ENCODE measurements at places on chromosomes 3 and 15.

DNA sequence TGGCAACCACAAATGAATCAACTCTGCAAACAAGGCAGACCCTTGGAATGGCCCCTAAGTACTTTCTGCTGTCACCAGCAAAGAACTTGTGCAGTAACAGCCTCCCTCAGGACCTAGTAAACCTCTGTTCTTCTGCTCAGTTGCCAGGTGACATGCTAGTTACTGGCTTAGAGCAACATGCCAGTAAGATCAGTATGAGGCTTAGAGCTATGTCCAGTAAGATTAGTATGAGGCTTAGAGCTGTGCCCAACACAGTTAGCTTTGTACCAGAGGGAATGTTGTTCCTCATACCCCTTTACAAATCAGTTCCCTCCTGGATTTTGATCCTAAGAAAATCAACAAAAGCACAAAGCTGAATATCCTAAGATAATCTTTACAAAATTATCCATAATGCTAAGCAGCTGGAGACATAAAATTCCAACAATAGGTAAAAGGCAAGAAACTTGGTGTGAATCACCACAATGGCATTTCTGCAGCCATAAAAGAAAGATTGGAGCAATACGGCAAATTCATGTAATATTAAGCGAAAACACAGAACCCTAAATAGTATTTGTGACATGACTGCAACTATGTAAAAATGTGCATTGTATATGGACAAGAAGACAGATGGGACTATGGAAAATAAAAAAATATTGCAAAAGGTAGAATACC, 107.3 kb upstream of the LPP start:
- DNase-seq: no peak

DNA sequence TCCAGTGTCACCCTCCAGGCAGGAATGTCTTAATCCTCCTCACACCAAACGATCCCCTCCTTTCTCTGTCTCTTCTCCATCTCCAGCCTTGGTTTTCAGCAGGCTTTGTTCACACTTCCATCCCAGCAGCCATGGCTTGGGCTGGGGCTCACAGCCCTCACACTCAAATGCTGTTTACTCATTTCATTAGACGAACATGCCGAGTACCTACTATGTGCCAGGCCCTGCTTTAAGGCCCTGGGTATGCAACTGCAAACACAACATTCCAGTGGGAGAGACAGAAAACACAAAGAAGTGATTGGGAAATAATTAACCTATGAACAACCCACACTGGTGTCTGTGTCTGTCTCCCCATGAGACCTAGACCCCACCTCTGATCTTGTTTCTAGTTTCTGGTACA, 43.9 kb downstream of the LYZL4 start:
- no peak for DNase-seq

DNA sequence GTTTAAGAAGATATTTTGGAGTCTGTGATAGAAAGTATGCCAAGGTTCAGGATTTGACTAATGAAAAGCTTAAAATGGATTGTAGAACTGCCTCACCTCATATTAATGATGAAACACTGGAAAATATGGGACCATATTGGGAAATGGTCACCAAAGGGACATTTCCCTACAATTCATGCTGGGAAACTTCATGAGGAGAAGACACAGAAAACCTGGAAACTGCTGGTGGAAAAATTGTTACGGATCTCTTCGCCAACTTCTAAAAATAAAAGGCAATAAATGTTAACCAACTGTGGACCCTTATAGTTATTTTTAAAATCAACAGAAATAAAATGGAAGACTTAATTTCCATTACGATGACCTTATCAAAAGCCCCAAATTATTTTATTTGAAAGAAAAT, 97.6 kb upstream of the FRMD4B start:
- no peak for DNase-seq

DNA sequence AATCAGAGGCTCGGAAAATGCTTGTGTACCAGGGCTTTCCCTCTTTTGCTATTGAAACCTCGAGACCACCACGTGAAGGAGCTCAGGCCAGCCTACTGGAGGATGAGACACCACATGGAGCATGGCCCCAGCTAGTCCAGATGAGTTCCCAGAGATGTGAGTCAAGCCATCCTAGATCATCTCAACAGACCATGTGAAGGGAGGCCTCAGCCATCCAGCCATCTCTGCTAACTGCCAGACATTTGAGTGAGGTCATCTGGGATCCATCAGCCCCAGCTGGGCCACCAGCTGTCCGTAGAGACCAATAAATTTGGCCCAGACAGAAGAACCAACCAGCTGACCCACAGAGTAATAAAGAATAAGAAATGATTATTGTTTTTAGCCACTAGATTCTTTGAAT, 62.8 kb upstream of the PROK2 start:
- no peak for DNase-seq

GRCh38 chr15:43792761-43793476, 799 bp downstream of the SERF2 start:
- no peak for DNase-seq

DNA sequence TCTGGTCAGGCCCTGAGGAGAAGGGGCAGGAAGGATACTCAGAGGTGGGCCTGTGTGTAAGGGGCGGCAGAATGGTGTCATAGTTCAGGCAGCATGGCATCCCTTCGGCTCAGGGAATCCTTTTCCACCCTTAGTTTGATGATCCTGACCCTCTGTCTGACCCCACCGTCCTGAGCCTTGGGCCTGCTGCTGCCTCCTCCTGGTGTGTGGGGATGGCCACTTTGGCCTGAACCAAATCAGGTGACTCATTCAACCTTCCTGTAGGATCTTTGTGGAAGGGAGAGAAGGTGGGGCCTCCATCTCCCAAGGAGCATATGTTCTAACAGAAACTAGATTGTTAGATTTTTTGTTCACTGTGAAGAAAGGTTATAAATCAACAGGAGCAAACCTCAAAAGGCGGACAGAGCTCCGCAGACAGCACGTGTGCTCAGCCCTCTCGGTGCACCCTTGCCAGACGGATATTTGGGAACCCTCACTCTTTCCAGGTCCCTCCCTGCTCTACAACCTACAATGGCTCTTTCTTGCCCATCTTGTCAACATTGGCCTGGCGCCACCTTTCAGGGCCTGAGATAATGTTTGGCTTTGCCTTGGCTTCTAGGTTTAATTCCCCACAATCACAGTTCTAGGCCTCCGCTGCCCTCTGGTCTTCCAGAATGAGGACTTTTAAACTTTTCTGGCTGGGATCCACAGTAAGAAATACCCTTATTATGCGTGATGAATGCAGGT, 21.7 kb downstream of the THSD4 start:
- no peak for DNase-seq

GRCh38 chr15:37028625-37029296, 71.6 kb downstream of the MEIS2 start:
- DNase-seq: no peak

GRCh38 chr3:149881879-149882278, 68.9 kb downstream of the RNF13 start:
- DNase-seq: no peak

DNA sequence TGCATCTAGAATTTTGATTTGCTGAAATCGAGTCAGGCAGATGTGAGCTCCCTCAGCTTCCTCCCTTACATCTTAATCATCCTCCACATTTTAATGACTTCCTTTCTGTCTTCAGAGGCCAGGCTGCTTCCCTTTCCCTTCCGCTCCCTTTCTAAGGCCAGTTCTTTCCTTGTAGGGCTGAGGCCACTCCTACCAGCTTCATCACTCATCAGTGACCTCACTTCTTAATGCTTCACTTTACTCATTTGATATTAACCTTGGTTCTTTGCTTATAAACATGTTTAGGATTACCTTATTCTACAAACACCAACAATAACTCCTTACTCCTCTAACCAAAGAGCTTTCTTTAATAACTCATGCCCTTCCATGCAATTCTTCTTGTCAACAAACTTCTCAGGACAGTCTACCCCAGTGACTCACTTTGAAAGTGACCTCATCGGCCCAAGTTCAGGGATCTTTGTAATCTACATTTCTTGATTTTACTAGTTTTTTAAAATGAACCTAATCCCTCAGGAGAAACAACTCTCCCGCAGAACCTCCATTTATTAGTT, 23.9 kb downstream of the ILDR1 start:
- DNase-seq: no peak

DNA sequence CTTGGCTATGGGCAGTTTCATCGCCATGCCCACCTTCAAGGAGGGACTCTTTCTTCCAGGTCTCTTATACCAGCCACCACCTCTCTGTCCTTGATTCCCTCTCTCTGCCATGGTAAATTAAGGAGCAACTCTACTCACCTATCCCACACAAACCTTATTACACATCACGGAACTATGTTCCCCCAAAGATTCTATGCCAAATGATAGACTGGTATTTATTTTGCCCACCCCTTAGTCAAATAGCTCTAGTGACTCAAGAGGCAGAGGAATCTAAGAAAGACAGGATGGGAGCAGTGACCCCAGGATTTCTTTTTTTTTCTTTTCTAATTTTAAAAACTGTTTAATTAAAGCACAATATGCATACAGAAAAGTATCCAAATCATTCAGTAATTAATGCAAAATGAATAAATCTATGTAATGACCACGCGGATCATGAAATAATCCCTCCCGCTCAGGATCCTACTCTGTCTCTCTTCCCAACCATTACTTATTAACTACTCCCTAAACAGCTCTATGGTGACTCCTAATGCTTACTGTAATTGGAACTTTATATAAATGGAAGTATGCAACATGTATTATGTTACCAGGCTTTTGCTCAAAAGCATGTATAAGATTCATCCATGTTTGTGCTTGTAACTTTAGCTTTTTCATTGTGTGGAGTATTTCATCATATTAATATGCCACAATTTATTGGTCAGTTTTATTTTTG, 410.8 kb upstream of the RASGRP1 start:
- DNase-seq: no peak

DNA sequence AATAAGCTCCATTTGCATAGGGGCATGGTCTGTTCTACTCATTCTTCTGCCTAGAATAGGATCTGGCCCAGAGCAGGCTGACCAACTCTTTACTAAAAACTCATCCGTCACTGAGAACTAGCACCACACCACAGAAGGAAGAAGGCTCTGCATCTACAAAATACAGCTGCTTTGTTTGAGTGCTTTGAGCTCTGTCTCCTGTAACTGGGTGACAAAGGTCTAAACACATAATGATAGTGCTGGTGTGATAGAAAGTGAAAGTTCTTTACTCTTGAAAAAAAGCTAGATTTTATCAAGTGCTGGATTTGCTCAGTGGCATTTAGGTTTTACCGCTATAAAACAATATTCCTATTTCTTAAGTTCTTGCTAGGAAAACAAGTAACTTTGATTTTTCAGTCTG, 140.7 kb downstream of the FHIT start:
- DNase-seq: no peak

DNA sequence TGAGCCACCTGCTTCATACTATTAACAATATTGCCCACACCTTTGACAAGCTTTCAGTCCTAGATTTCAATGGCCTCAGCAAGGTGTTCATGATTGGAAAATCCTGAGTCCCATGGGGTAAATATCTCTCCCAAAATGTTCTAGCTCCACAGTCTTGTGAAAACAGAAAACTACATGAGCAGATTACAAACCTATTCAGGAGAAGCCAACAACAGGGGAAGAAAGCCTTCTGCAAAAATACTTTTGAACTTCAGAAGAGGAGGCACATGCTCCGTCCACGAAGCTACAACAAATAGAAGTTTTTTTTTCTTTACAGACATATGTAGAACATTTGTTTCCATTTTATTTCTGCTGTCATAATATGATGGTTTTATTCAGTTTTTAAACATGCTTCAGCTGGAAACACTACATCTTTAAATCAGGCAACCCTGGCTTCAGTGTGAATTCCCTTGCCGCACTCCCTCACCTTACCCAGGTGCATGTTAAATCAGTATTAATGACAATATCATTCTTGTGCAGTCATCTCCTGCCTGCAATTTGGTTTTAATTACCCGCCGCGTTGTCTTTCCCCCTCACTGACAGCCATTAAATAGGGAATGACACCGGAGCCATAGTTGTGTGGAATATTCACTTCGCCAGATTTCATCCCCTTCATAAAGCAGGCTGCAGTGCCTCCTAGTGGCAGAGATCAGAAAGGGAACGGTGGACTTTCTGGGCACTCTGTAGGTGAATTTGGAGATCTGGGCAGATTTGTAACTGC, 725.5 kb upstream of the ARRDC4 start:
- DNase-seq: peak; percentile 10

- no peak for DNase-seq
Observed at GRCh38 chr3:53590606-53591005, 96.2 kb downstream of the CACNA1D start.

- no peak for DNase-seq
Observed at GRCh38 chr15:88987934-88988671, 74.9 kb upstream of the MFGE8 start.

- no peak for DNase-seq
Observed at GRCh38 chr3:127768346-127769008, 53.8 kb downstream of the MGLL start.

DNA sequence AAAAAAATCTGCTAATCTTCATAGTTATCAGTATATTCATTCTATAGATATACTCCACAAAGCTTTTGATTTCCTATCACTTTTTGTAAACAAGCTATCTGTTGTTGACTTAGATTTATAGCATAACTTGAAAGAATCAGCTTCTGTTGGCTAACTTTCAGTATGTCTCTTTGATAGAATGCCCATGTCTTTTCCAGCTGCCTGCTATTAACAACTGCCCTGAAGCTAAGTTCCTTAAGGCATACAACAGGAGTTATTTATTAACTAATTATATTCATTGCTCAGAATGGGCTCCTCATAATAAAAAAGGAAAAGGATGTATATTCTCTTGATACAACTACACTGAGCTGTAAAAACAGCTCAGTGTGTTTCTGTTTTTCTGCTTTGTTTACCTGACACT, 293.9 kb downstream of the TUSC7 start:
- peak; percentile 67 for DNase-seq

DNA sequence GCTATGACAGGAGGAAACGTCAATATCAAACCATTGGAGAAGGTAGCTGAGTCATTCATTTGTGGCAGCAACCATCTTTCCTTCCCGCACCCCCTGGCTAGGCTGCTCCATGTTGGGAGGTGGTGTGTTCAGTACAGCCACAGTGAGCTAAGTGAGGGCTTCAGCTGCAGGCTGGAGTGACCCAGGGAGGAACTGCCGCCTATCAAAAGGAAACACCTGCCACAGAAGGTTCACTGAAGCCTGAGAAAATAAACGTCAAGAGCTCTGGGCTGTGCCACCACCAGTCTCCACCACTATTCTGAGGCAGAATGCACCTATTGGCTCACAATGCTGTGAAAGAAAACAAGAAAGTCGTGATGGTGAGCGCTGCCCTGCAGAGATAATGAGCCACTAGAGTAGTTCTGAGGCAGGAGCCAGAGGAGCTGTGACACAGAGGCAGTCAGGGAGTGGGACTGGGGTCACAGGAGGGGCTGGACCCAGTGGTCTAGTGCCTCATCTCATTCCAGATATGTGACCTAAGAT, 34.8 kb upstream of the CD47 start:
- no peak for DNase-seq

All from LNCaP clone FGC (cell line).